Left forelimb (tissue), 1 donor: ENCODE measurements at places on chromosomes 4 and X.

- no peak for DNase-seq
Measured at GRCh38 chr4:119281393-119281792, 40.5 kb downstream of the FABP2 start.

- no peak for DNase-seq
Measured at GRCh38 chr4:92265021-92265420, 38.7 kb upstream of the GRID2 start.

- no peak for DNase-seq
Measured at GRCh38 chrX:10633722-10634121, 13.3 kb upstream of the MID1 start.

GRCh38 chr4:174503079-174503715, 19.1 kb downstream of the HPGD start:
- no peak for DNase-seq

DNA sequence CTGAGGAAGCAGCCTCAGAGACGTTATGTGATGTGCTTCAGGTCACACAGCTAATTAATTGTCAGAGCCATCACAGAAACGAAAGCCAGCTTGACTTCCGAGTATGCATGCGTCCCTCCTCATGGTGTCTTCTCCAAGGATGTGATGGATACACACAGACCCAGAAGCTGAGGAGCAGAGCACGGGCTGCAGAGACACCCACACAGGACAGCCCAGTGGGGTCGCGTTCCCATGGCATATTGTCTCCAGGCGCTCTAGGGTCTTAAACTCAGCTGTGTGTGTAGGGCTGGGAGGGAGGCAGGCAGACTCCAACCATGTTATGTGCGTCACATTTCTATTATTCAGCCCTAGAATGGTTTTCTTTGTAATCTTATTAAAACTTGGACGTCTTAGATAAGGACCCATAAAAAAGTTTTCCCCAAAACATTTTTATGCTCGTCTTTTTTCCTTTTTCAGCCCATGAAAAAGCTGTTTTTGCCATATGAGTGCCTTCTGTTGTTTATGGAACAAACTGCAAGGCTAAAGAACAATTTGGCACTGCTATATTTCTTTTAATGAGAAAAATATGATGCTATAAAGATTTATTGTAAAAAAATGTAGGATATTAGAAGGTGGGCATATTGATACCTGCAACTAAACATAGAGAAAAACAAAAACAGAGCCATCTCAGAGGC, 48.5 kb downstream of the TENM3 start:
- no peak for DNase-seq

- no peak for DNase-seq
Measured at GRCh38 chr4:25457053-25457715, 80.1 kb downstream of the ANAPC4 start.

DNA sequence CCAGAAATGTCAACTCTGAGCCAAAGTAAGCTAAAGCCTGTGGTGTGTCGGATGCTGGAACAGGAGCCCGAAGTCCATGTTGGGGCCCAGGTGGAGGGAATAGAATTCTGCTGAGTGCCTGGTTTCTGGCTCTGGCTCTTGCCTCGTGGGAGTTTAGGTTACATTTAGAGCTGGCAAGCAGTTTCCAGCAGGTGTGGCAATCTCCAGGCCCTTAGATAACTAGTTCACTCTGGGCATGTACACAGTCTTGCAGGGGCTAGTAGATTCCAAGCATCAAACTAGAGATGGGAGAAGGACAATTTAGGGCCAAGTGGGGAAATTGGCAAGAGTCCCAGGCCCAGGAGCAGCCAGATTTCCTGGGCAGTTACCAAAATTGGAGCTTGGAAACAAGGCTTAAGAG, 56.3 kb upstream of the STOX2 start:
- DNase-seq = no peak

GRCh38 chrX:70613295-70613694, 168.7 kb downstream of the DLG3 start:
- DNase-seq = no peak

- DNase-seq = no peak
Measured at GRCh38 chr4:1057403-1057745, 45.9 kb downstream of the FGFRL1 start.

DNA sequence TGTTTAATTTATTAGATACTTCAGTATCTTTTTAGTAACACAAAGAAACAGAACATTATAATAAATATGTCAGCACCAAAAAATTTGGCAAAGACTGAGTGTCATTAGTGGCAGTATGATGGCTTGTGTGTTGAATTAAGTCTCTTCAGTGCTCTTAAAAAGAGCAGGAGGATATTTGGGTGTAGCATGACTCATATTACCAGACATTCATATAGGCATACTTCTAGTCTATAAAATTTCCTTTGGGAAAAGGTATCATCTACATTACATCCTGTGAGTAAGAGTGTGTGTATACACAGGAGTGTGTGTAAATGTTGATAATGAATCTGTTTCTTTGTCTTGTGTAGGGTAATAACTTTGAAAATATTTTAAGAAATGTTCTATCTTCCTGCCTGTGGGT, 135.7 kb downstream of the CNKSR2 start:
- DNase-seq = no peak

GRCh38 chrX:47579537-47579936, 2.7 kb upstream of the TIMP1 start:
- DNase-seq = no peak

- no peak for DNase-seq
Measured at GRCh38 chr4:155785828-155786227, 27.0 kb downstream of the GUCY1B1 start.

DNA sequence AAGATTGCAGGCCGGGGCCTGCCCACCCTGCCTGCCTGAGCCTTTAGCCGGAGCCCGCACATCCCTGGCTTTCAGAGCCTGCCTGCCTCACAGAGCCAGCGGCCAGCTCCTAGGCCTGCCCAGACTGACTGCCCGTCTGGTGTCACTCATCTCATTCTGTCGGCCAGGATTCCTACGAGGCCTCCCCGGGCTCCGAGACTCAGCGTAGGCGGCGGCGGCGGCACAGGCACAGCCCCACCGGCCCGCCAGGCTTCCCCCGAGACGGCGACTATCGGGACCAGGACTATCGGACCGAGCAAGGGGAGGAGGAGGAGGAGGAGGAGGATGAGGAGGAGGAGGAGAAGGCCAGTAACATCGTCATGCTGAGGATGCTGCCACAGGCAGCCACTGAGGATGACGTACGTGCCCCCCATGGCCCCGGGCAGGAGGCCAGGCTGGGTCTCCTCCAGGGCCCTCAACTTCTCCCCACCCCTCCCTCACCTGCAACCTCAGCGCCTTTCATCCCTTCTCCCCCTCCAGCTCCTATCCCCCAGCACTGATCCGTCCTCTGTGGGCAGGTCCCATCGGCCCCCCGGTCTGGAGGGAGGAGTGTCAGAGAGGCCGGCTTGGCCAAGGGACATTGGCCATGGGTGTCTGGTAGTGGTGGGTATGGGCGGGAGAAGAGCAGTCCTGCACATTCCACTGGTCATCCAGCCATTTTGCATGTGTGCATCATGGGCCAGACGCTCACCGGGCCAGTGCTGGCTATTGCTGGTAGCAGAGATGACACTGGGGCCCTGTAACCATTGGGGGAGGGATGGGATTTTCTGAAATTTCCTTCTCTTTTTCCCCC, 22.6 kb upstream of the UBA1 start:
- no peak for DNase-seq

DNA sequence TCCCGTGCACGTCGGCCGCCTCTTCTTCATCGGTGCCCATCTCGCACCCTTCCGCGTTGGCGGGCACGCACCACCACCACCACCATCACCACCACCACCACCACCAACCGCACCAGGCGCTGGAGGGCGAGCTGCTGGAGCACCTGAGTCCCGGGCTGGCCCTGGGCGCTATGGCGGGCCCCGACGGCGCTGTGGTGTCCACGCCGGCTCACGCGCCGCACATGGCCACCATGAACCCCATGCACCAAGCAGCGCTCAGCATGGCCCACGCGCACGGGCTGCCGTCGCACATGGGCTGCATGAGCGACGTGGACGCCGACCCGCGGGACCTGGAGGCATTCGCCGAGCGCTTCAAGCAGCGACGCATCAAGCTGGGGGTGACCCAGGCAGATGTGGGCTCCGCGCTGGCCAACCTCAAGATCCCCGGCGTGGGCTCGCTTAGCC, 1.4 kb downstream of the POU4F2 start:
- DNase-seq = no peak

DNA sequence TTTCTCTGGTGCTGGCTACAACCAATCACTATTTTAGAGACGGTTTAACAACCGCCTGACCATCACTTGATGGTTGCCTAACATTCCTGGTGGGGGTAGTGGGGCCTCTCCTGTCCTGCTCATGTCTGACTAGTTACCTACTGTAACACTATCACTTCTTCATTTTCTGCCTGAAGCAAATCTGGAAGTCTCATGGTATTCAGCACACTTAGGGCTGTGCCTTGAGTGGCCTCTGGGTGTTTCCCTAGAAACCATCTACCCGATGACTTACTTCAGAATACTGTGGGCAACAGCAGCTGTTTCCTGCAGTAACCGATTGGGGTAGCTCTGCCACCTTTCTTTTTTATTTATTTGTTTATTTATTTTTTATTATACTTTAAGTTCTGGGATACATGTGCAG, 880.1 kb upstream of the INTU start:
- DNase-seq = no peak

DNA sequence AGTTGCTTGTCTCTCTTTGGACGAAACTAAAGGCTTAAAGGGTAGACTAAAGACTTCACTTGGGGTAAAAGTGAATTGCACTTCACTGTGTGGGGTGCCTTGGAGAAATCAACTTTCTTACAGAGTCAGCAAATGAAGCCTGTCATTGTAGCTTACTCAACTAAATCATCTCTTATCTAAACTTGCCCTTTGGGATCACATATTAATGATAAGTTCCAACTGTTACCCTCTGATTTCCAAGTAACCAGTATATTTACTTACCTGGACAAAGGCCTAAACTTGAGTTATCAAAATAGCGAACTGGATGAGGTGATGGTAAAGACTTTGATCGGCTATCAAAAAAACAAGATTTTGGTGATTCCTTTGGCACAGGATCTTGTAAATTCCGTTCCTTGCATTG, 8.9 kb upstream of the BDH2 start:
- no peak for DNase-seq

GRCh38 chr4:141417387-141417786, 196.7 kb downstream of the ZNF330 start:
- DNase-seq = no peak

DNA sequence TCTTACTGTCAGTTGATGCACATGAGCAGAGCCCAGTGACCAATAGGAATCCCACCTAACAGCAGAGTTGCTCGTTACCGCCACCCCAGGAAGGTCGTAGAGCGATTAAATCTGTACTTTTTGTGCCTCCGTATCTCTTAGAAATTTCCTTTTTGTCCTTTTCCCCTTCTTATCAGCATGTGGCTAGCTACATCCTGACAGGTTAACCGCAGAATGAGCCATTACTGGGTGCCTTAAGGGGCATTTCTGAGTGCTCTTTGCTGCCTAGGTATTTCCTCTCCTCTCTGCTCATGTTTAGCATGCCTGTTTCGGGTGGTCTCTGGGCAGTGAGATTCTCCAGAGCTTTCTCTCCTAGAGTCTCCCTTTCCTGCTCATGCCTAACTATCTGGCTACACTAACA, 530.5 kb downstream of the FAM133A start:
- no peak for DNase-seq

GRCh38 chr4:5863461-5864113, 29.3 kb downstream of the CRMP1 start:
- no peak for DNase-seq

DNA sequence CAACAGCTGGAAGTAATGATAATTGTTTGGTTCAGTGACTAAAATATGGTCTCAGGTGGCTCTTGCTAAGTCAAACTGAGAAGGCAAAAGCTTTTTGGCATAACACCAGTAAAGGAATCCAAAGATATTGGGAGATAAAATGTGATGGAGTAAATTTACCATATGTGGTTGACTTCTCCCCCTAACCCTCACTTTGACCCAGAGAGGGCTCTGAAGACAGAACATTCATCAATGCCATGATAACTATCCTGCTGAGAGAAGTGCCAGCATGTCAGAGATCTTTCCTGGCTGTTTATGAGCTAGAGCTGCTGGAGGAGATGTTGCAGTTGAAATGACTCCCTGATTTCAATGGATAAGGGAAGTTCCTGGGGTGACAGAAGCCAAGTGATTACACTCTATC, 213.4 kb downstream of the SPCS3 start:
- no peak for DNase-seq

DNA sequence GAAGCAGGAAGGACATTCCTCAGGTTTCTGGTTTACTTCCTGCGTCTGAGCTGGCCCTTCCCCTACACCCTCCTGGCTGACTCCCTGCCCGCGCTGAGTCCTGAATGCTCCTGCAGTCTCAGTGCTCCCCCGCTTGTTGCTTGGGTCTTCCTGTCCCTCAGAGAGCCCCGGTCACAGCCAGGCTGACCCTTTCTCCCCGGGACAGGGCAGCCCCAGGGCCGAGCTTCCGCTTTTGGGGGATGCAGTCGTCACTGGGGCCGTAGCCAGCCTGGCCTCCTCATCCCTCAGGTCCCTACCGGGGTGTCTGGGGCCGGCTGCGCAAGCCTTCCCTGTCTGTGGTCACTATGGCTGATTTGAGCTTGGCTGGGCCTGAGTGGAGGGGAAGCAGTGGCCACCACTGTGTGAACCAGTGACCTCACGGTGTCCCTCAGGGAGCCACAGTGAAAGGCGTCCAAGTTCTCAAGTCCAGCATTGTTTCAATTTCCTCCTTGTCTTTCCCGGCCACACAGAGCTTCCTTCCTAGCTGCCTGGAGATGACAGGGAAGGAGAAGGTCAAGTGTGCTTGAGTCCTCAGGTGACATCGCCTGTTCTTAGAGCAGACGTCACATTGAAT, 34.1 kb upstream of the ASMTL start:
- DNase-seq = no peak

DNA sequence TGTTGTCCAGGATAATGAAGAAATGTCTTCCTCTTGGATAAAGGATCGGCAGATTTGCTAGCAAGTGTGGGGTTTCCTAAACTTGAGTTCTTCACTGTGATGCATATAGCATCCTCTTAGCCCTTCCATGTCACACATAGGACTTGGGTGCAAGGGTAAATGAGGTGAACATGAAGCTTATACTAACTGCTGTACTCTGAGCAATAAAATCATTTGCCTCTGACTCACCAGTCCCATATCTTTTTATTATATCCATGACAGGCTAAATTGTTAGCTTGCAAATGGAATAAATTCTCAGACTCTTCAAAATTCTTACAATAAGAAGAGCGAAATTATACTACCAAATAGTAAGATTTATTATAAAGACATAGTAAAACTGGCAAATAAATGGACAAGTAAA, 14.7 kb upstream of the TBC1D1 start:
- DNase-seq = no peak

DNA sequence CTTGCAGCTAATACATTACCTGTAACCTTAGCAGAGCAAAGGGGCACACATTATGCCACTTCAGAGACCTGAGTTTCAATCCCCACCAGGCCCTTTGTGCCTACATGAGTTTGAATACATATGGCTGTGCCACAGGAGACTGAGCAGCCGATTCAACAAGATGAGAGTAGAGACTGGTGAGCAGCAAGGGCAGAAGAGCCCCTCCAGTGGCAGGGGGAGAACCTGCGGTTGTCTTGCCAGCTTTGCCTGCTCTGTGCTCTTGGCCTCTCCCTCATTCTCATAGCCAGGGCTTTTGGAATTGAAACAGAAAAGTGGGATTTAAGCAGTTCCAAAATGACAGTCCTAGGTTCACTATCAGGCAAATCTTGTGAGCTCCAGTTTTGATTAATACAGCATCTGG, 52.3 kb upstream of the CLNK start:
- no peak for DNase-seq

- no peak for DNase-seq
Measured at GRCh38 chrX:28058901-28059300, 77.7 kb upstream of the DCAF8L1 start.

- no peak for DNase-seq
Measured at GRCh38 chr4:158411269-158411668, 110.4 kb upstream of the RXFP1 start.
